Suppressor macrophage treated with lipopolysaccharide for 1 hour (primary cell): ENCODE measurements at places on chromosomes 2 and 18.

DNA sequence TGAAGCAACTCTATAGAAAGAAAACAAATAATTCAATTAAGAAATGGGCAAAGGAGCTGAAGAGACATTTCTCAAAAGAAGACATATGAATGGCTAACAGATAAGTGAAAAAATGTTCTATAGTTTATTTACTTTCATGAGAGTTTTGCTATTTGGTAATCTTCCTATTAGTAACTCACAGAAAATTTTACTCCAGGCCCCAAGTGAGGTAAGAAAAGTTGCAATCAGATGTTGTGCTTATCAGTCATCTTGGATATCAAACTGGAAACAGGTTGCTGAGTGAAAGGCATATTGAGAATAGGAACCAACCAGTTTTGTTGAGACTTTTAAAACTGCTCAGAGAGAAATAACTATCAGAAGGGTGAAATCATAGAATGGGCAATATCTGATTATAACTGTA, 1179.0 kb upstream of the ACVR2A start:
- DNase-seq: no peak

GRCh38 chr2:12094134-12094533, 347.7 kb downstream of the LPIN1 start:
- DNase-seq: peak; percentile 17

- DNase-seq: no peak
Measured at GRCh38 chr2:16407358-16407757, 258.3 kb downstream of the CYRIA start.

GRCh38 chr18:12233378-12233777, 20.8 kb upstream of the CIDEA start:
- peak; percentile 19 for DNase-seq

DNA sequence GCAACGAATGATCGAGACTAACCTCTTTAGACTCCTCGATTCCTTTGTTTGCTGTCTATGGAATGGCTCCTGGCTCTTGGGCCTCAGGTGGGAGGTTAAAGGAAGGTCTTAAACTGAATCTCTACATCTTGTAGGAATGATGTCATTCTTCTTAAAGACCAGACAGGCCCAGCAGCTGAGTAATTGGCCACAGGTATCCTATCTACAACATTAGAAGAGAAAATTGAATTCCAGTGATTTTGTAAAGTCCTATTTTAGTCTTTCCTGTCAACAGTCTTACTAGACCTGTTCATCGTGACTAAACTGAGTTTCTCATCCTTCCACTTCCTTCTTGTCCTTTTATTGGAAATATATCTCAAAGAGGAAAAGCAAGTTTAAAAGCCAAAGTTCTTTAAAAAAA, 274.8 kb downstream of the ALPK2 start:
- peak; percentile 24 for DNase-seq

DNA sequence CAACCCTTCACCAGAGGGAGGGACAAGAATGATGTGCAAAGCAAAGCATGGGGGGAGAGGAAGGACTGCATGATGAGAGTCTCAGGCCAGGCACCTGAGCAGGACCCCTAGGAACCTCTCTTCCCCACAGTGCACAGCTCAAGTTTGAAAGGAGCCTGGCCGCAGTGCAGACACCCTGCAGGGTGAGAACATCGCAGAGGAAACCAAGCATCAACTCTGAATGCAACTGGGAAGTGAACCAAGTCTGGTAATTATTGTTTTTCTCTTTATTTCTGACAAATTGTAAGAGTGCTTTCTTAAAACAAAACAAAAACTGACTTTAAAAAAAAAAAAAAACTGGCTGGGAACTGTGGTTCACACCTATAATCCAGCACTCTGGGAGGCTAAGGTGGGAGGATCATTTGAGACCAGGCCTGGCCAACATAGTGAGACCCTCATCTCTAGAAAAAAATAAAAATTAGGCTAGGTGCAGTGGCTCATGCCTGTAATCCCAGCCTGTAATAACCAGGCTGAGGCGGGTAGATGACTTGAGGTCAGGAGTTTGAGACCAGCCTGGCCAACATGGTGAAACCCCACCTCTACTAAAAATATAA, 15.3 kb downstream of the NPC1 start:
- no peak for DNase-seq

- DNase-seq: no peak
Measured at GRCh38 chr2:228987441-228988155, 283.5 kb downstream of the PID1 start.
